ENCODE measurements at places on chromosomes 5 and 9.
A peak's percentile ranks its signal among the peaks of the same experiment; 100 is the strongest.

- no peak for DNase-seq
These were observed 201.7 kb upstream of the ZNF618 start for GRCh38 chr9:113674436-113674835.

GRCh38 chr5:73280821-73281746, 108.1 kb downstream of the TMEM174 start:
- DNase-seq = no peak

DNA sequence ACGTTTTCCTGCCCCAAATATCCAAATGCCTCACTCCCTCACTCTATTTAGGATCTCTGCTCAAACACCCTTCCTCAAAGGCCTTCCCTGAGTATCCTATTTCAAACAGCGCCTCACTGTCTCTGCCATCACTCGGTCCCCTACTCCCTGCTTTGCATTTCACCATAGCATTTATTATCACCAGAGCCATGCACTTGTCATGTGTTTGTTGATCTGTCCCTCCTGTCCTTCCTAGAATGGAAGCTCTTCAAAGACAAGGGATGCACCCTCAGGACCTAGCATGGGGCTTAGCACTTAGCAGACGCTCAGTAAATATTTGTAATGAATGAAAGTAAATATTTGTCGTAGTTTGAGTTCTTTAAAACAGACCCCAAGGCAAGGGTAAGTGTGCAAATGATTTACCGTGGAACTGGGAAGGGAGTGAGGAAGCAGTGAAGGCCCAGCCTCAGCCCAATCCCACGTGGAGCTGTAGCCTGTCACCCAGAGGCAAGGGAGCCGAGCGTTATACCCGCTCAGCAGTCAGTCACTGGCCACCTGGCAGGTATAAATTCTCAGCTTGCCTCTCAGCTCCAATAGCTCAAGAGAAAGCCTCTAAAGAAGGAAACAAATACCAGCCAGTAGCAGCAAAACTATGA, 97.7 kb upstream of the KIF2A start:
- DNase-seq = no peak

DNA sequence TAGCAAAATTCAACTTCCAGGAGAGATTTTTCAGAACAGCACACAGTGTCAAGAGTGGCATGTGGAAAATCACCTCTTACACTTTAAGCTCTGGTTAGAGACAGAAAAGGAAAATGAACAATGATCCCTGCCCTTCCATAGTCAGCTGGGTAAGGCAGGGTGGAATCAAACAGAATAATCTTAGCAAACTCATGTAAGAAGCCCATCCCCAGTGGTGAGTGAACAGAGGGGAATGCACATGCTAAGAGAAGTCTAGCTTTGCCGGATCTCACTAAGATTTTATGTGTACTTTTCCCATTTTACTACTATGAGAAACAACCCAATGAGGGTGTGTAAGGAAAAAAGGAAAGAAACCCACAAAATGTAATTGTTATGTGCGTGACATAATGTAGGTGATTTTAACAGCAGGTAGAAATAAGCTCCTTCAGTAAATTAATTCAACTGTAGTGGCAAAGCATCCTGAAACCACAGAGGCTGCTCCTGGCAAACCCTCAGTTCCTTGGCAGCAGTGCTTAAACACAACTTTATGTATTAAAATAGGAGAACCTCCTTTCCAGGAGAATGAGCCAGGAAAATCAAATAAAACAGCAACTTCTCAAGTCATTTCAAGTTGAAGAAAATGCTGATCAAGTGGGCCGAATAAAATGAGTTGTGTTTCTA, 366.0 kb upstream of the TRPC7 start:
- DNase-seq = no peak

DNA sequence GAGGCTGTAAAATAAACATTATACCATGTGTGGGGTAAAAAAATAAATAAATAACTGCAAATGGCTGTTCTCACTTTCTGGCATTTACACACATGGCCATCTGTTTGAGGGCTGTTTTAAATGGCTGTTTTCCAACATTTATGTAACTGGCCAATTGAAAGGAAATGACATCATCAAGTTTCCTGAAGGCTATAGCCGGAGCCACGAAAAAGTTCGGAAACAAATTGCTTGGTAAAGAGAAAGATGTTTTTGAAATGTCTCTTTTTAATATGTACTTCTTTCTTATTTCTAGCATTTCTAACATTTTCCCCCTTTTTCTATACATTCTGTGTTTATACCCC, 95.4 kb upstream of the DAB2 start:
- no peak for DNase-seq

DNA sequence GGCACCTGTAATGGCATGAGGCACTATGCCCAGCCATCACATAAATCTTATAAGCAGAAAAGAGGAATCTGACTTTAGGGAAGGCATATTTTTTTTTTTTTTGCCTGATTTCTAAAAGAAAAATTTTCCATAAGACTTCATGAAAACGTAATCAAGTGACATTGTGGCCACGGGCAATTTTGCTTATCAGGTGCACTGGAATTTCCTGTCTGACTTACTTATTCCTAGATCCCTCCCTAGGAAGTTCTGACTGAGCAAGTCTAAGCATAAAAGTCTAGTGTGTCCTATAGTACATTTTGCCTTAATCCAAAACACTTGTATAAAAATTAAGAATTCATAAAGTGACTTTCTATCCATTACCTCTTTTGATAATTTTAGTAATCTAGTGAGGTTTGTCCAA, 12.5 kb downstream of the C5orf46 start:
- peak; percentile 7 for DNase-seq

GRCh38 chr9:93587284-93587650, 10.9 kb downstream of the PHF2 start:
- no peak for DNase-seq

DNA sequence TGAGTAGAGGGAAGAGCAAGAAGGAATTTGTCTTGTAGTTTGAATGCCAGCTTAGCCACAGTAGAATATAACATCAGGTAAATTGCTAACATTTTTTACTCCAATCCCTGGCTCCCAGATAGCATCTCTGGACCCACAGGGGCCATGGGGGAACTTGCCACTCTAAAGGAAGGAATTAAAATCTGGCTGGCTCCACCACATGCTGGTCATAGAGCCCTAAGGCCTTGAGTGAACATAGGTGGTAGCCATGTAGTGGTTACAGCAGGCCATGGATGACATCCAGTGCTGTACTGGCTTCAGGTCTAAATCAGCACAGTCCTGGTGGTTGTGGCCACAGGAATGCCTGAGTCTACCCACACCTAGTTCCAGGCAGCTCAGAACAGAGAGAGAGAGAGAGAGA, 109.9 kb upstream of the RGMB start:
- DNase-seq = no peak

GRCh38 chr9:73532985-73533384, 381.3 kb downstream of the ANXA1 start:
- no peak for DNase-seq

- no peak for DNase-seq
These were observed 130.3 kb upstream of the CNTLN start for GRCh38 chr9:17004500-17004899.

DNA sequence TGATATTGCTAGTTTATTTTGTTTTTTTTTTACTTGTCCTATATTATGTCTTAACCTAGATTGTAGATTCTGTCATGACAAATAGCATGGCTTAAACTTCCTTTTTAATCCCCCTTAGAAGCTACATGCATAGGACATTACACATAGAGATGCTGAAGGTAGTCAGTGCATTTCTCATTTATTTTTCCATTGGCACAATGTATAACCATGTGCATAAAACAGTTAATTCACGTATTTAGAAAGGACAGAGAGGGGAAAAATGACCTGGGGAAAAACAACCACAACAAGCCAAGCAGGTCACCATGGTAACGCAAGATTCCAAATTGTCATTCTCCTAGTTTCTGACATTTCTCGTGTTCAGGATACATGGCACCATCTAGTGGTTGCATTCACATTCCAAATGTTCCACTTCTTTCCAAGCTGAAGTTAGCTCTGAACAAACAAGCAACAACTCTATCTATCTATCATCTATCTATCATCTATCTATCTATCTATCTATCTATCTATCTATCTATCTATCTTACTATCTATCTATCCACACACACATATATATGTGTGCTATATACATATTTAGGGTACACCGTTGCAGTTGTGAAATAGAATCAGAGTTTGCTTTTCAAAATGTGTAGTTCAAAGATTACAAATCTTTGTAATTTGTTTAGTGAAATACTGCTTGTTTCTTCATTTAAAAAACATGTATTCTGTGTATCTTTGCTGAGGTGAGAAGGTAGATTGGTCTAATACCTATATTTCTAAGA, 487.2 kb upstream of the ST8SIA4 start:
- DNase-seq = peak; percentile 64

DNA sequence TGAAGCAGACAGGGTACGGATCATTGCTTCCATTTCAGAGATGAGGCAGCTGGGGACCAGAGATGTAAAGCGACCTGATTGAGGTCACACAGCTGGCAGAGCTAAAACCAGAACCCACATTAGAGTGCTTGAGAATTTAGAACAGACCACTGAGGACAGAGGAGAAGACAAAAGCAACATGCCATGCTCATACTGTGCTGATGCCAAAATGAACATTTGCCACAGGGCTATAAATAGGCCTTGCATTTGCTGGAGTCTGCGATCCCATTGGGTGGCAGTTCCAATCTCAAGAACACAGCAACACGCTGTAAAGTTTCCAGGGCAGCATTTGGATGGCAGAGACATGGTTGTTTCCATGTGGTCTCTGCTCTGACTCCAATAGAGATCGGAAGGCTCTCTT, 222.4 kb upstream of the TBC1D2 start:
- DNase-seq = no peak

DNA sequence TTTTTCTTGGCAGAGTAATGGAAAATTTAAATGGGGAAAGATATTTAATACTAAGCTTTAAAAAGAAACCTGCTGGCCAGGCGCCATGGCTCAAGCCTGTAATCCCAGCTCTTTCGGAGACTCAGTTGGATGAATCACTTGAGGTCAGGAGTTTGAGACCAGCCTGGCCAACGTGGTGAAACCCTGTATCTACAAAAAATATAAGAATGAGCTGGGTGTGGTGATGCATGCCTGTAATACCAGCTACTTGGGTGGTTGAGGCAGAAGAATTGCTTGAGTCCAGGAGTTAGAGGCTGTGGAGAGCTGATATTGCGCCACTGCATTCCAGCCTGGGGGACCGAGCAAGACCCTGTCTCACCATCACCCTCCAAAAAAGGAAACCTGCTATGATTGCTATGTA, 32.8 kb downstream of the TUT7 start:
- no peak for DNase-seq

GRCh38 chr5:133330956-133331355, 279.1 kb downstream of the HSPA4 start:
- DNase-seq = no peak

- no peak for DNase-seq
These were observed 6.3 kb downstream of the GDF9 start for GRCh38 chr5:132859889-132860437.

DNA sequence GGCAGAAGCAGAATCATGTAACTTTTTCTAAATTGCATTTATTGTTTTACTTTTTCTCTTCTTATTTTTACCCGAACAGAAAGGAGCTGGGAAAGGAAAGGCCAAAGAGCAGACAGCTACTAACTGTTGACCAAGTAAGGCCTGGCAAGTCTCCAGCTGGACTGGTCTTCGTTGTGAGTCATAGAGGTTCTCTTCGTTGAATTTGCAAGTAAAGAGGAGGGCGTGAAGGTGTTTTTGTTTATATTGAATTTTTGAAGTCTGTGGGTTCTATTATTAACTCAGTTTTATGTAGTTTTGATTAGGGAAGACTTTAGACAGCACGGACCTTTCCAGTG, 416.5 kb upstream of the CCNH start:
- DNase-seq = no peak

- no peak for DNase-seq
These were observed 127.9 kb upstream of the TARS1 start for GRCh38 chr5:33312571-33313549.

GRCh38 chr5:168819004-168819621, 239.9 kb upstream of the PANK3 start:
- DNase-seq = no peak

- DNase-seq = no peak
These were observed 189.6 kb downstream of the NR3C1 start for GRCh38 chr5:143213851-143214363.

DNA sequence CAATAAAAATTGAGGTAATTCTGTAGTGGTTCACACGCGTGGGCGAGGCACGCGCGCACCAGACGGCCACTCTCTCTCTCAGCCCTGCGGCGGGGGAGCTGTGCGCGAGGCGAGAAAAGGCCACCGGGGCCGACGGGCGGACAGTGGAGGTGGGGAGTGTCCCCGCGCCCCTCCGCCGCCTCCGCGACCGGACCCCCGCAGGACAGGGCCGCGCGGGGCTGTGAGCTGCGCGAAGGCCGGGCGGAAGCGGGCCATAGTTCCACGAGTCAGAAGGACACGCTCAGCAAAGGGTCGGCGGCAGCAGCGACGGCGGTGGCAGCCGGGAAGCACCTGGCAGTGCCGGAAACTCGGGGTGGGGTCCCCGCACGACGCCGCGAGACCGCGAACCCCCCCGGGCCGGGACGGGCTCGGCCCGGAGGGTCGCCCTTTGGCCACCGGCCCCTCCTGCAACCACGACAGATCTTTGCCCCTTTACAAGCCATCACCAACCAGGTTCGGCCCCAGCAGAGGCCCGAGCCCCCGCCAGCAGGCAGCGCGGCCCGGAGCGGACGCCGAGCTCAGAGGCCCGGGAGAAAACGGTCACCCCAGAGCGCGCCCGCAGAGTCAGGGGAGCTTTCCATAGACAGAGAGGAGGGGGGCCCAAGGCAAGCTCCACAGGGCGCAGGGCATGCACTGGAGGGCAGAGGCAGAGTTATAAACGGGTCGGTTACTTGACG, 60.9 kb downstream of the ZNF354C start:
- no peak for DNase-seq

DNA sequence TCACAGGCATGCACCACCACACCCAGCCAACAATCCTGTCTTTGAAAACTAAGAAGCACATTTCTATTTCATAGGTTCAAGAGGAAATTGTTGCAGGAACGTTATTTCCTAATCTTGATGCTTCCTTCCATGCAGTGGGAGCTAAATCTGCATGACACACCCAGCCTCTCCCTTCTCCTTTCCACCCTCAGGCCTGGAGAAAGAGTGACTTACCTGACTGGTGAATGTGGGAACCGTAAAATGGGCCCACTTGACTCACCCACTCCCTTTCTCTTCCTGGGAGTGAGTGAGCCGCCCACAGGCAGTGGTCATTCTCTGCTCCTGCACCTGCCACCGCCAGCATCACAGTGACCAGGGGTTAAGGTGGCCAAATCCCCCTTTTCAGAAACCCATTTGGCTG, 78.2 kb downstream of the C9orf50 start:
- DNase-seq = peak; percentile 21

All from suppressor macrophage treated with lipopolysaccharide for 1 hour (primary cell).